ENCODE measurements at places on chromosomes 13 and 19.

DNA sequence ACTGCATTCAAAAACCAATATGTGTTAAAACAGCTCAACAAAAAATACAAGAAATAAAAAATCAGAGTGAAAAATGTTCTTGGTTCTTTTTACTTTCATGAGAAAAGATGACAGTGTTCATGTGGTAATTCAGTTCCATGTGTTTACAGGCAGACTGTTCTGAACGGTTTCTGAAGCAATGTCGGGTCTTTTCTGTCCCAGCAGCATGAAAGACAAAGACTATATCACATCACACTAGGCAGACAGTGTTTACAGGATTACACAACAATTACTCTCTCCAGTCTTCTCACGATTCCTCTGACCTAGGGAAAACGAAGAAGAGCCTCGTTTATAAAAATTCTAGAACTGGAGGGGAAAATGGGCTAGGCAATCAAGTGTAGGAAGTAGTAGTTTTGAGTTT is 83.4 kb downstream of the UBL3 start:
- DNase-seq = no peak

DNA sequence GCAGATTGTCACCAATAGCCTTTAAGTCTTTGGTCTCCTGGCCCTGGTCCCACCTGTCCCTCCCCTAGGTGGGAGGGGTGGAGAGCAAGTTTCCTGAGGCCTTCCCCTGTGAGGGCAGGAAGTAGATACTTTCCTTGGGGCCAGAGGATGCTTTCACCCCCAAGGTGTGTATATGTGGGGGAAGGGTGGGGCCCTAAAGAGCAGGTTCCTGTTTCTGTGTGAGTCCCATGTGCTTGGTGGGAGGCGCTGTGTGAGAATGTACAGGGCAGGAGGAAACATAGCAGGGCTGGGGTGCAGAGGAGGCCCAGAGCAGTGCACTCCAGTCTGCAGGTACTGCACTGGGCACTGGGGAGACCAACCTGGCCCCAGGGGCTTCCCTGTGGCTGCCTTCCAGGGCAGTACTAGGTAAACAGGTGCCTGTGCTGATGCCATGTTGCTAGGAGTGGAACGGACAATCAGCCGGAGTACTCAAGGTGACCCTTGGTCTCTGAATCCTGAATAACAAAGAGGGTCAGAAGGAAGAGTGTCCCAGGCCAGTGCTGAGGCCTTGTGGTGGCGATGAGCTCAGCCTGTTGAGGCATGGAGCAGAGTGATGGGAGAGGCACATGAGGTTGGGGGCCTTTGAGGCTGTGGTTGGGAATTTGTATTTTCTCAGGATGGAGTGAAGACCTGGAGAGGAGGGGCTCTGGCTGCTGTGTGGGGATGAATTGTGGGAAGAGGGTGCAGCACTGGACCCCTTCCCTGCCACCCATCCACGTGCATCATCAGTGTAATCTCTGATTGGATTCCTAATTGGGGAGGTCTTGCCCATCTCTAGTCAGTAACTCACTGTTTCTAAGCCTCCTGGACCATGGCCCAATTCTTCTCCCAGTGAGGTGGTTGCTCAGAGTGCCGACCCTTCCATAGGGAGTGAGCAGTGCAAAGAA is 5.1 kb downstream of the EGLN2 start:
- no peak for DNase-seq

GRCh38 chr13:113657851-113658741 is at the start of gene ATP4B:
Gene ATP4B, minus strand, starts transcription at chr13:113658198. Its CDS starts 54 bp downstream, at chr13:113658144.
- no peak for DNase-seq

- DNase-seq = no peak
Measured at GRCh38 chr19:28549680-28550277, 663.2 kb downstream of the UQCRFS1 start.
